ENCODE measurements at places on chromosomes 2 and 18. TPM values are rescaled to one million over a fixed set of nuclear protein-coding genes. Genes with fewer than 3 reads are reported as not detected.

DNA sequence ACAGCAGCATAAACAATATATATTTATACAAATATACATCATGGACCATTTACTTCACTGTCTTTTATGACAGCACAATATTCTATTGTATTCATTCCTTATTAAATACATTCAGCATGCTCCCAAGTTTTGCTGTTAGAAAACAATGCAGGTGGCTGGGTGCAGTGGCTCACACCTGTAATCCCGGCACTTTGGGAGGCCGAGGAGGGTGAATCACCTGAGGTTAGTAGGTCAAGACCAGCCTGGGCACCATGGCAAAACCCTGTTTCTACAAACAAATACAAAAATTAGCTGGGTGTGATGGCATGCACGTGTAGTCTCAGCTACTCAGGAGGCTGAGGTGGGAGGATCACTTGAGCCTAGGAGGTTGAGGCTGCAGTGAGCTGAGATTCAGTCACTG lies 39.0 kb downstream of the NPC1 start:
- DNase-seq: no peak

- DNase-seq: no peak
These were observed 355.8 kb downstream of the MEIS1 start for GRCh38 chr2:66790651-66791181.

Gene MGAT4A
- total RNA-seq: 37.2 TPM

GRCh38 chr2:238042090-238042489 lies 18.7 kb upstream of the SCLY start:
- no peak for DNase-seq

- no peak for DNase-seq
These were observed 32.3 kb downstream of the SCN9A start for GRCh38 chr2:166343467-166343866.

DNA sequence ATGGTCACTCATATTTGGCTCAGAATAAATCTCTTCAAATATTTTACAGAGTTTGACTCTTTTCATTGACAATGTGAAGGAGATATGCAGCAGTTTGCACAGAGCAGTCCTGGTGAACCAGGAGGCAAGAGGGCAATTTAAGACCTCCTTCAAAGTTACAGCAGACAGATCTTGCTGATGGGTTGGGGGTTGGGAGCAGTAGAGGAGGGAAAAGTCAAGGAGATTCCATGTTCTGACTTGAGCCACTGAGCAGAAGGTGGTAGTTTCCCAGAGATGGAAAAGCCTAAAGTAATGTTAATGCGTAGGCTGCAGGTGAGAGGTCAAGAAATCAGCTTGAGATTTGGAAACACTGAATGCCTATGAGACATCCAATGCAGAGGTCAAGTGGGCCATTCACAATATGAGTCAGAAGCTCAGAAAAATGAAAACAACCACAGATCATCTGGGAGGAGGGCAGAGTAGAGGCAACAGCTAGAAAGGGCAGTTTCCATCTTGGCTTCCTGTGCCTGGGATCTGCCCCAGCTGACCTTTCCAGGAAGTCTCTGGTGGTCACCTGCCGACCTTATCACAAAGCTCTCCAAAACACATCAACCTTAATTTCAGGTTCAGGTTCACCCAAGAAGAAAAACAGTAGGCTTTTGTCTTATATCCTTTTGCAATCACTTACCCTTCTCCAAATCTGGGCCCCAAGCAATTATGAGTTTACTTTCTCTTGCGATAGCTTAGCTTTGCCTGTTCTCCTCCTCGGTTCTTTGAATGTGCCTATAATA lies 197.5 kb upstream of the ARL4C start:
- DNase-seq: no peak

DNA sequence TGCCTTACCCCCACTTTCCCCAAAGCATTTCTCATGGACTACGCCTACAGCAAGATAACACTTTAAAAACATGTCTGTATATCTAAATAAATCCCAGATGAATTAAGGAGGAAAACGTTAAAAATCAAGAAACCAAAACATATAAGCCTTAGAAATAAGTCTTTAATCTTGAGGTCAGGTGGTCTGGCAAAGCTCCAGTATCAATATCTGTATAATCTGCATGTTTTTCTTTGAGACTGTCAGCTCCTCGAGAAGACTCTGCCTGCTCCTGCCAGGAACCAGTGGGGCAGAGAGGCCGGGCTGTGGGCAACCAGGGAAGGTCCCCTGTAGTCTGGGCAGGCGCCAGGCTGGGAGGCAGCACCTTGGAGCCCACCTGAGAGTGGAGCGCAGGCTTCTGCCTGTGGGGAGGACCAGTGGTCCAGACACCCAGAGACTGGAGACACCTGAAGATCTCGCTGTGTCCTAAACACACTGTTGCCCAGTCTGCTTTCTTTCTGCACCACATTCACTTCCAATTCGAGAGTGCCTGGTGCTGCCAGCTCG lies 291.0 kb upstream of the SOX11 start:
- no peak for DNase-seq

Gene ITPRID2
- total RNA-seq: 95.9 TPM

GRCh38 chr2:25085761-25086560 lies 44.1 kb downstream of the EFR3B start:
- DNase-seq: no peak

DNA sequence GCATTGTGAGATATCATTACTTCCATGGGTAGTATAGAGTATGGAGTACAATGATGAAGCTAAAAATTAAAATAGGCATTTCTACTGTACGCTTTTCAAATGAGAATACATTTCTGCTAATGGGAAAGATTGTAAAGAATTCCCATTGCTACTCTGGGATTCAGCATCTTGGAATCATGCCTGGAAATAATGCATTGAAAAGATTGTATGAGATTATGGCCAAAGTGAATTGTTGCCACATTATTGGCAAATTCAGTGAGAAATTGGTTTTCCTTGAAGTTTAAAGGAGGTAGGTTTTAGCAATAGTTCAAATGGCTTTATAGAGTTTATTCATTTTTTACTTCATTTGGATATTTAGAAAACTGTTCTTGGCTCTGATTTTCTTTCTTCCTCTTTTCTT lies 157.9 kb downstream of the GULP1 start:
- DNase-seq: no peak

Gene C2orf78
- total RNA-seq: not detected

GRCh38 chr2:54611830-54612545 lies 111.5 kb upstream of the EML6 start:
- DNase-seq: no peak

DNA sequence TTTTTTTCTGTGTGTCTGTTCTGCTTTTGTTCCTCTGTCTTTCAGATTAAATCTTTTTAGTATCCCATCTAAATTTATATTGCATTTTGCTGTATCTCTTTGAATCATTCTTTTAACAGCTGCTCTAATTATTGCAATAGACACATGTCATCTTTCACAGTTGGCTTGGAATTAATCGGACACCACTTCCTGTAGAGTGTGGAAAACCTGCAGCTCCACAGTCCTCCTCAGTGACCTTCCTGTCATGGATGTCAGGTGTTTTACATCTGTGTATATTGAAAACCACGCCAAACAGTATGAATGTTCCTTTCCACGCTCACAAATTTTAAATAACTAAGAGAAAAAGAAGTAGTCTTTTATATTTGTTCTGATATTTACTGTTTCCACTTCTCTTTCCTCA lies 135.3 kb downstream of the PXDN start:
- no peak for DNase-seq

GRCh38 chr2:45651415-45652089 lies at the start of gene PRKCE:
TSS of gene PRKCE (plus strand) at chr2:45651675.
- DNase-seq: peak; percentile 80

GRCh38 chr18:45417392-45417791 lies 197.9 kb upstream of the SLC14A2 start:
- no peak for DNase-seq

GRCh38 chr2:104744537-104744936 lies 109.4 kb upstream of the POU3F3 start:
- no peak for DNase-seq

- no peak for DNase-seq
These were observed 359.8 kb upstream of the SETBP1 start for GRCh38 chr18:44320619-44321460.

DNA sequence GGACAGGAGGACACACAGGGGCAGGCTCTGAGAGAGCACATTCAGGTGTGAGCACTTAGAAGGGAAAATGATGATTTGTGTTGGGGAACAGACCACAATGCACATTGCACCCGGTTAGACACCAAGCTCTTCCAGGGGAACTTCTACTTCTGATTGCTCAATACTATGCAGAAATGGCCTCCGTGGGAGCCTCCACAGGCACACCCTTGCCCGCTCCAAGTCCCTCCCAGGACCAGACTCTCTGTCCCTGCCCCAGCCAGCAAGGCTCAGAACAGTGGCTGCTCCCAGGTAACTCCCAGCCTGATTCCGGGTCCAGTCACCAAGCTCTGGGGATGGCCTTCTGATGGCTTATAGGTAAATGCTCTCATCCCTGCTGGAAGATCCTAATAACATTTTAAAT lies 56.2 kb downstream of the BCL2L11 start:
- DNase-seq: no peak

DNA sequence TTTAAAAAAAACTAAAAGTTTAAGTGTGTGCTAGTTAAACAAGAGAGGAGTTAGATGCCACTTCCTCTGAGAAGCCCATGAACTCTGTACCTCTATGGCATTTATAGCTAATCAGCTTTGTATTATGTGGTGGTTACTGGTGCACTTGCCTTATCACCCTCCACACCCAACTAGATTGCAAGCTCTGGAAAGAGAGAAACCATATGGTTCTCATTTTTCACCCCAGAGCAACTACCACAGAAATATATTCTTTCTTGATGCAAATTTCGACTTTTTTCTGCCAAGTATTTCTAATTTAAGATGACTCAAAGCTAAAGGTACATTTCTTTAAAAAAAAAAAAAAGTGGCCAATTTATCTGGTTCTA lies 24.2 kb downstream of the RAPH1 start:
- DNase-seq: no peak

GRCh38 chr2:60247471-60247870 lies 306.0 kb downstream of the BCL11A start:
- no peak for DNase-seq

Gene C2orf15
- total RNA-seq: 0.43 TPM

GRCh38 chr2:17943444-17943843 lies 65.0 kb downstream of the KCNS3 start:
- DNase-seq: no peak

- no peak for DNase-seq
These were observed 26.9 kb downstream of the COL4A3 start for GRCh38 chr2:227191367-227191766.

DNA sequence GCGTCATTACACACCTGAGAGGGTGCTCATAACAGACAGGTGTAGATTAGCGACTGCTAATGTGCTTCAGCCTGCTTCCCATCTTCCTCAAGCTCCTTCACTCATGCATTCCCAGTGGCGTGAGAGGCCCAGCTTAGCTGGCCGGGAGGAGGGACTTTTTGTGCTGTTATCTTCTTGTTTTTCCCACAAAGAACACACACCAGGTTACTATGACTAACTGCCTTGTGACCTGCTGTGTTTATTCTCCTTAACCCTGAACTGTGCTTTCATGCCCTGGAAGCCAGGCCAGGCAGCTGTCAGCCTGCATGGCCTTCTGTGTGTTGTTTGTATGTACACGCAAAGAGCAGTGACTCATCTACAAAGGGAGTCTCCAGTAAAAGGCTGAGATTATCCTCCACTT lies 143.8 kb downstream of the PIEZO2 start:
- DNase-seq: no peak

GRCh38 chr18:31774477-31774785 lies 13.8 kb upstream of the SLC25A52 start:
- DNase-seq: no peak

DNA sequence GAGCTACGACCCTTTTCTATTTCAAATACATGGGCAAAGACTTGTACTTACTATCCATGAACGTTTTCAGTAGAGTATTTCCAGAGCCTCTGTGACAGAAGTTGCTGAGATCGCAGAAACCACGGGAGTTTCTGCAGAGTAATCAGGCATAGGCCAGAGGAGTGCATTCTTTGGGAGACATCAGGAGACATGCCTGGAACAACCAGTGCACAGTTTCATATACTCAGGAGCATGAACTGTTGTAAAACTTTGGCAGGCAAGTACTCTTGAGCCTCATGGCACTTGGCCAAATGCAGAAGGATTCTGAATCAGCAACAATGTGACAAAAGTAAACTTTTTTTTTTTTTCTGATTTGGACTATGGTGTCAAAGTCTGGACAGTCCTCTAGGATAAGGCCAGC lies 307.1 kb downstream of the GRB14 start:
- DNase-seq: no peak

GRCh38 chr18:5571666-5572065 lies 27.9 kb upstream of the EPB41L3 start:
- DNase-seq: no peak

- DNase-seq: no peak
These were observed 60.6 kb downstream of the INHBB start for GRCh38 chr2:120406566-120406965.

All from right cardiac atrium (tissue), 5 donors.